ENCODE measurements at places on chromosomes 5 and 9. TPM values are rescaled to one million over a fixed set of nuclear protein-coding genes. Genes with fewer than 3 reads are reported as not detected.

The LPAR1 gene
- 0.99 TPM for total RNA-seq

The AJM1 gene
- 1.8 TPM for total RNA-seq

The SLC28A3 gene
- total RNA-seq = not detected

The AQP7 gene
- total RNA-seq = not detected

The RAI14 gene
- 127 TPM for total RNA-seq

The SPINK13 gene
- total RNA-seq = not detected

The GPR21 gene
- total RNA-seq = 1.0 TPM
